NCI-H146 (cell line): ENCODE measurements at places on chromosomes 7 and 10.
A peak's percentile ranks its signal among the peaks of the same experiment; 100 is the strongest.

- DNase-seq: no peak
These were observed 1.8 kb downstream of the VCL start for GRCh38 chr10:73999703-74000102.

GRCh38 chr7:7798510-7798909 is 80.1 kb upstream of the RPA3 start:
- DNase-seq: no peak

DNA sequence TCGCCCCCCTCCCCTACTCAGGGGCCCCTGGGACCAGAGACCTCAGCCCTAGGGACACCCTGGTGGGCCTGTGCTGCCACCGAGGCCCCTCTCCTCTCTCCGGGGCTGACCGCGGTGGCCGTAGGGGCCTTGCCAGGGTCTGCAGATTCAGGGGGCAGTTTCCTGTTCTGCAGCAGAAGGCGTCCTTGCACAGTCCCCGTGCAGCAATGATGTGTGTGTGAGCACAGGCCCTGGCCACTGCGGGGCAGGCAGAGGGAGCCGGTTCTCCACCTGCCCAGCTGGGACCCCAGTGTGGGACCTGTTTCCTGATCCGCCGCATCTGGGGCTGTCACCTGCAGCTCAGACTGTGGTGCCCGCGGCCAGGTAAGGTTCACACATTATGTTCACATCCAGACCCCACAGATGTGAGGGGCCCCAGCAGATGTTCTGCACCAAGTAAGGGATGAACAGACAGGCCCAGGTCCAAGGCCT is 60.7 kb upstream of the DNAJB6 start:
- DNase-seq: no peak

GRCh38 chr7:25244254-25245033 is 16.2 kb upstream of the NPVF start:
- DNase-seq: no peak

GRCh38 chr10:34995925-34996324 is 94.2 kb downstream of the CUL2 start:
- DNase-seq: no peak

- no peak for DNase-seq
These were observed 38.4 kb downstream of the FAM13C start for GRCh38 chr10:59323831-59324401.

- no peak for DNase-seq
These were observed 38.6 kb downstream of the ZNRF2 start for GRCh38 chr7:30323006-30323355.

GRCh38 chr10:102001435-102002068 is 54.4 kb downstream of the ARMH3 start:
- DNase-seq: no peak

DNA sequence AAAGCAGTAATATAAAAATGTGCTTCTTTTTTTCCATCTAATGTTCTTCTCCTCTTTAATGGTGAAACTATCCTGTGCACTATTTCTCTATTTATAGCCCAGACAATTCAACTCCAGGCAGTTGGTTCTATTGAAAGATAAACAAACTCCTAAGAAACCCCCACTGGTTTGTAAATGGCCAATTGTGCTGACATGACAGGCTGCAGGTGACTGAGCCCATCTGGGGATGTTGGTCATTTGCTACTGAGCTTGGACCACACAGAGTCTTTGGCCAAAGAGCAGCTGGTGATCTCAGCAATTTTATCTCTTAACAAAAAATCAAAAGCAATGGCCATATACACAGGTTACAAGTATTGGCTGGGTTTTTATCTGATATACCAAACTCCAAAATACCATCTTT is 631.8 kb upstream of the CELF2 start:
- peak; percentile 98 for DNase-seq

DNA sequence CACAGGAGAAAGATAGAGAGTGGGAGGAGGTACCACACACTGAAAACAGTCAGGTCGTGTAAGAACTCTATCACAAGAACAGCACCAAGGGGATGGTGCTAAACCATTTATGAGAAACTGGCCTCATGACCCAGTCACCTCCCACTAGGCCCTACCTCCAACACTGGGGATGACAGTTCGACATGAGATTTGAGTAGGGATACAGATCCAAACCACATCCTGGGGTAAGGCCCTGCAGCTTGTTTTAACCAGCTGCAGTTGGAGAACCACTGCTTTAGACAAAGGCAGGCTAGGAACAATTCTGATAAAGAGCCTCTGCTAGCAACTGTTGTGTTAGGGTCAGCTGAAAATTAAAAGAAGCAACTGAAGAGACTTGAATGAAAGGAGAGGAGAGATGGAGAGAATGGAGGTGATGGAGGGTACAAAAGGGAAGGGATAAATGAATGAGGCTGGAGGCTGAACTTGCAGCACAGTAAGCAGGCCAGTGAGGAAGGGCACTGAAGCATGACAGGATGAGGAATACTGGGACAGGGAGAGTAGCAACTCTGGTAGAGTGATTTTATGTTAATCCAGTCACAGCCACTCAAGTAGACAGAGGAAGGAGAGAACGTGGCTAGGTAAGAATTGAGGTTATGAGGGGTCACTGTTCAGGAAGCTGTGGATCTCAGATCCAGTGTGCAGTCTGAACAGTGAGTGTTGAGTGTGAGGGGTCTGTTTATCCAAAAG is 23.6 kb downstream of the MEST start:
- DNase-seq: no peak
